ENCODE measurements at places on chromosomes 11 and 22. TPM values are rescaled to one million over a fixed set of nuclear protein-coding genes. Genes with fewer than 3 reads are reported as not detected.

Gene DBX1
- total RNA-seq = not detected

GRCh38 chr22:39665229-39665628 is 94.7 kb downstream of the CACNA1I start:
- DNase-seq = no peak

DNA sequence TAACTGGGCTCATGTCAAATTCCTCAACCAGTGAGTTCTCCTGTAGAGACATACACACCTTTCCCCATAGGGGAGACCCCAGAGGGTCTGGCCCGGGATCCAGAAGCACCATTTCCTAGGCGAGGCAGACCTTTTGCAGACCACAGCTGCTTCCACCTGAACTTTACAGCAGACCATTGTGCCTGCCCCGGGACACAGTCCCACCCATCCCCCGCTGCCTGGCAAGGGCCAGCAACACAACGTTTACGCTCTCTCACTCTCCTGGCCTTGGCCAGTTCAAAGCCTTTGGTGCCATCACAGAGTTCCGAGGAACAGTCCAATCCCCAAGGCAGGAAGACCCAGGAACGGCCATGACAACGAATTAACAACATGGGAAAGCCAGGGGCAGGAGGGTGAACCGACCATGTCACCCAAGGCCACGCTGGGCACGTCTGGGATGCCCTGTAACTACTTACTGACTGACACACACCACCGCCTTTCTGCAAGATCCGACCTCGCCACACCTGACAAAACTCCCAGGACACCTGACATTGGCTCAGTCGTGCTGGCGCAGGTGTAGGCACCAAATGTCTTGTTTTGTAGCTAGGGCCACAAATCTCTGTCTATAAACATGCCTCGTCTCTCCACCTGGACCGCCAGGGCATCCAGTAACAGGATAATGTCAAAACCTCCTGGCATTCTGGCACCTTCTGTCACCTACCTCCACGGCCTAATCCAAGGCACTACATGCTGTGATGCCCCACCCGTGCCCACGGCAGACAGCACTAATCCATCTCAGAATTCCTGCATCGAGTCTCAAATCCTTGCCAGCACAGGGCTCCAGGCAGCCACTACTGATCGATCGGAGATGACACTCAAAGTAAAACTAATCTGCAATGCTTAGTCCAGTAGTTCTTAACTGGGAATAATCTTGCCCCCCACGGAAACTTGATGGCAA is 51.3 kb downstream of the MYH9 start:
- DNase-seq = no peak

DNA sequence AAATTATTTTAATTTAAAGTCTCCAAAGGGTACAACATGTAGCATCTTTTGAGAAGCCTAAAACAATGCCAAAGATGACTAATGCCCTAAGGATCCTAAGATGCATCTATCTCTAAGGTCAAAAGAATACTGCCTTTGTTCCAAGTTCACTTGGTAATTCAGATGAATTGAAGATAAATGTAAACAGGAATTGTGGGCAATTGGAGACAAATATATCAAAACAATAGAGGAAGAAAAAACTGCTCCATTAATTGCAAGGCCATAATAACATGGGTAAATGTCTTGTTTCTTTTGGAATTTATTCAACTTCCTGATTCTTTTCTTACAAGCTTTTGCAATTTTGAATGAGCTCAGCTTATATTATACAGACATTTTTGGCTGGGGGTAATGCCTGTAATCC is 338.6 kb downstream of the TTC28 start:
- no peak for DNase-seq

DNA sequence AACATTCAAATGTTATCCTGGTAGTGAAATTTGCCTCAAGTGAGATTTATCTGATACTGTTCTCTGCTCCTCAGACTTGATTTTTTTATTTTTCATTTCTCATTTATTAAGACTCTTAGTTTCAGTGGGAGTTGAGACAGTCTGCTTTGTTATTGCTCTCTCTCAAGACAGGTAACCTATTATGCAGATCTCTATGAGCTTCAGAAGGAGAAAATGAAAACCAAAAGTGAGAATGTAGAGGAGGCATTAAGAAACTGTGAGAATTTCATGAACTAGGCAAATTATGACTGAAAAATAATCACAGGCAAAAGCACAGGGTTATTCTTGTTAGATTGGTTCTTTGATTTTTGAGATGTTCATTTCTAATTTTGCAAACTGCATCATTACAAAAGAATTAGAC is 290.0 kb upstream of the CHORDC1 start:
- DNase-seq = no peak
